ENCODE measurements at places on chromosomes 3 and 15. TPM values are rescaled to one million over a fixed set of nuclear protein-coding genes. Genes with fewer than 3 reads are reported as not detected.

Gene PSMD2
- 574 TPM for total RNA-seq

Gene HTR3D
- not detected for total RNA-seq

Gene ZNF660
- 1.9 TPM for total RNA-seq

Gene AP3S2
- total RNA-seq, result 41.8 TPM

Gene SOX14
- not detected for total RNA-seq

Data from smooth muscle cell of the coronary artery (primary cell).